ENCODE measurements at places on chromosomes 2 and 18.

GRCh38 chr2:213152065-213152794 is 818 bp upstream of the IKZF2 start:
- DNase-seq, result no peak

DNA sequence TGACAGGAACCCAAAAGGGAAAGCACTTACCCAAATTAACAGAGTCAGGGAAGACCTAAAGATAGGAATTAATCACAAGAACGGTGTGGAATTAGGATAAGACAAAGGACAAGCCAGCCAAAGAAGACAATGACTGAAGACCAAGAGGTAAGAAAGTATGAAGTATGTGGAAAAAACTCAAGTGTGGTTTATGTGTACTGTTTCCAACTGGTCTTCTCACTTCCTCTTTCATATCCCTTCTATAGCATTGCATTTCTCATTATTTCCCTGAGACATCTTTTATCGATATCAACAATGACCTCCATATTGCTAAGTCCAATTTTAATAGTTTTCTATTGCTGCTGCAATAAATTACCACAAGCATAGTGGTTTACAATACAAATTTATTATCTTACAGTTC is 313.5 kb upstream of the SLC39A10 start:
- DNase-seq, result no peak

GRCh38 chr2:149145314-149146295 is 107.1 kb downstream of the LYPD6B start:
- DNase-seq, result no peak

DNA sequence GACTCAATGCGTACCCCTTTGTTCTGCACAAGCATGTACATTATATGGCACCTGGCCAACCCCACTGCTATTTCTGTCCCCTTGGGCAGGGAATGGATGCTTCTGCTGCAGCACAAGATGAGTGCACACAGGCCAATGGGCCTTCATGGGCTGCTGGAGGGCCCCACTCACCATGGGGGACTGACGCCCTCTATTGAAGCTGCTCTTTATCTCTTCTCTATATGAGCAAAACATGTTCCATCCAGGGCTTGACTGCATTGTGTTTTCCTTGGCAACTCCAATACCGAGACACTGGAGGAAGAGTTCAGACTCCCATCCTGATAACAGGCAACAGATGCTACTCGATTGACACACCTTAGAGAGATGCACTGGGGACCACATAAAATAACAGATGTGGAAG is 251.6 kb upstream of the NCKAP5 start:
- no peak for DNase-seq

DNA sequence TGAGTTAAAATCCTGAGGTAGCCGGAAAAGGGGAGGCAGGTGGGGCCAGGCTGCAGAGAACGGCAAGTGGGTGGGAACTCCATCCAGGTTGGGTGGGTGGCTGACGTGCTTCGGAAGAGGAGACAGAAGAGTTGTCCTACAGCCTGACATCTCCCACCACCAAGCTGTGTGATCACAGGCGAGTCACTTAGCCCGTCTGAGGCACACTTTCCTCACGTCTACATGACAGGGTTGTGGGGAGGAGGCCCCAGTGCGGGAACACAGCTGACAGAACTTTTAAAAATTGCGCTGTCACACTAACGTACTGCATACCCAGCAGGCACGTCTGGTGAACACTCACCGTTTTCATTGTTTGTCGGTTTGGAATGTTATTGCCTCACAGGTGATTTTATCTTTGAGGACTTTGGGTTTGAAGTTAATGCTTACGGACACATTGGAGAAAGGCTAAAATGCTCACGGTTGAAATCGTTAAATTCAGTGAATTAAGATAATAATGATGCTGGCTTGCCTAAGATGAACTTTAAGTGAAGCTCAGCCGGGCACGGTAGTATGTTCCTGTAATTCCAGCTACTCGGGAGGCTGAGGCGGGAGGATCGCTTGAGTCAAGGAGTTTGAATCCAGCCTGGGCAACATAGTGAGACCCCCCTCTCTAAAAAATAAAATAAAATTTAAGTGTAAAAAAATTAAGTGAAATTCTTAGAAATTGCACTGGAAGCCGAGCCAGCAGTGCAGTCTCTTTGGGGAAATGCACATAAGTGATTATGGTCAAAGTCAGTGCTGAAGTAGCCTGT is 8.9 kb downstream of the EMILIN2 start:
- no peak for DNase-seq

- DNase-seq, result no peak
Observed at GRCh38 chr2:40329739-40330030, 122.2 kb downstream of the SLC8A1 start.

- DNase-seq, result no peak
Observed at GRCh38 chr2:172214252-172214651, 111.6 kb upstream of the DLX2 start.

DNA sequence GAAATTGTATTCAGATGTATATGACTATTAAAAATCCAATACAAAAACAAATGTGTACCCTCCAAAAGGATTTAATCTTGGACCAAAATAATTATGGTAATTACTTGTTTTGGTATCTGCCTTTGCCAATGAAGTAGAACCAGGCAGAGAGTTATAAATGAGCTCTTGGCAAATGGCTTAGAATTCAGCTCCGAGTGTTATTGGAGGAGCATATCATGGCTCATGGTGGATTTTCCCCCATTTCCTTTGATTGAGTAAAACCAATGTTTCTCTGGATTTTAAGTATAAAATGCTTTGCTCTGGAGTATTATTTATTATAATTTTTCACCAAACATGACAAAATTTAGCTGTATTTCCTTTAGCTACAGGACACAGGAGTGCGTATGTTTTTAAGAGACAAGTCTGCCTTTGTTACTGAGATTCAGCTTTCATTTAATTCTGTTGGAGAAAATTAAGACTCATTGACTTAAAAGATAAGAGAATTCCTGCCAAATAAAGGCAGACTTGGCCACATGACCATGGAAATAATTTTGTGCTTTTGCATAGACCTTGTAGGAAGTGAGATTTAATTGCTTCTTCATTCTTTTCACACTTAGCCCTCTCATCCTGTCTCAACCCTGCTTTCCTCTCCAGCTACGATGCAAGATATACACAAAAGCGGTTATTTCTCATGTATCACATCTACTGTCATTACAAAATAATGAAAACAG is 281.0 kb upstream of the SOX11 start:
- DNase-seq, result no peak

- no peak for DNase-seq
Observed at GRCh38 chr2:69742322-69742952, 503 bp downstream of the ANXA4 start.

DNA sequence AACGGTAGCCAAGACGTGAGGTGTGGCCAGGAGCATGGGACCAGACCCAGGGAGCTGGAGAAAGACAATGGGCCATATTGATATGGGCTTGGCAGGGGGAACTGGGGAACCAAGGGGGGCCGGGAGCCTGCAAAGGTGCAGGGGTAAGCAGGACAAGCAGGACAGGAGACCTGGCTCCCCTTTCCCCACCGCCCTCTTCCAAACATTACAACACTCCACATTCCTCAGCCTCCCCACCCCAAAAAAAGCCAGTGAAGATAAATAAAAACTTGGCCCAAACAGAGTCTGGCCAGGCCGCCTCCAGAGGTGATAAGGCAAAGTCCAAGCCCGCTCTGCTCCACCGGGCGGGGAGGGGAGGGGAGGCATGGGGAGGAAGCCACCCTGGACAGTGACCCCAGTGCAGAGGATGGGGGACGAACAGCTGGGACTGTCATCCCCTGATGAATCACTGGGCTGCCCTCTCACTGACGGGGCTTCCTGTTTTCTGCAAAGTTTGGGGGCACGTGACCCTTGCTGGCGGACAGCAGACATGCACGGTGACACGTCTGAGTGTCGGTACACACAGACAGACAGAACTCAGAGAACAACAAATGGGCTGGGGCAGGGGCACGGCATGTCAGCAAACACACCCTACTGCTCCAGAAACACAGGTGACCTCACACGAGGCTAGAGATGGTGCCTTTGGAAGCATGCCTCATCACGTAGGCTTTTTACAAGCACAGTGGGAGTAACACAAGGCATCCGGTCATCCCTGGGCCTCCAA is 100.2 kb downstream of the TNS1 start:
- no peak for DNase-seq

GRCh38 chr2:104976603-104977120 is 61.2 kb upstream of the MRPS9 start:
- DNase-seq, result no peak

DNA sequence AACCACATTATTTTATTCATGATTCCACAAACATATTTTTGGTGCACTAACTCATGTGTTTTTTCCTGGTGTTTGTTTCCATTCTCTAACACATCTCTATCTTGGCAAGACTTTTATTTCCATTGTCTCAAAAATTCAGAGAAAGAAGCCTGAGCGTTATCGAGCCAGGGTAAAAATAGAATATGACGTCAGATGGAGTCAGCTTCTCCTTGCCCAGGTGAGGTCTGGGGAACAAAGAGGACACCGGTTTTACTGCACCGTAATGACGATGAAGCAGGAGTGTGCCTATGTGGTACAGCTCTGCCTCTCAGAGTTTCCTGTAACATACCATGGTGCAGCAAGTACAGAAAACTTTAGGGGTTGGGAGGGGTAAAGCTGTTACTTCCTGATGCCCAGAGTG is 661.6 kb downstream of the PLCL1 start:
- DNase-seq, result no peak

DNA sequence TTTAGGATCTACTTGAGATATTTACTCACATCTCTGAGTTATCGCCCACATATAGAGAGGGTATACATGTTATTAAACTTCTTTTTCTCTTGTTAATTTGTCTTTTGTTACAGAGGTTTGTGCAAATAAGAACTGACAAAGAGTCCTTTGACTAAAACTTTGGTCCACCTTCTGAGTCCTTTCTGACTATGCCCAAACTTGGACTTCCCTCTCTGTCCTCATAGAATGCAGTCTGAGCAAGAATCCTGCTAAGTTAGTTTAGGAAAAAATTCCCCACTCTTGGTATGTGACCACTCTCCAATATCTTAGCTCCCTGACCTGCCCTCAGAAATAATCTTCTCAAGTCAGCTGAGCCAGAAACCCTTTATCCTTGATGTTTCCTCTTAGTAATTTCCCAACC is 257.5 kb upstream of the REG3G start:
- DNase-seq, result no peak

GRCh38 chr2:202317080-202317857 is 51.7 kb downstream of the NOP58 start:
- DNase-seq, result no peak

DNA sequence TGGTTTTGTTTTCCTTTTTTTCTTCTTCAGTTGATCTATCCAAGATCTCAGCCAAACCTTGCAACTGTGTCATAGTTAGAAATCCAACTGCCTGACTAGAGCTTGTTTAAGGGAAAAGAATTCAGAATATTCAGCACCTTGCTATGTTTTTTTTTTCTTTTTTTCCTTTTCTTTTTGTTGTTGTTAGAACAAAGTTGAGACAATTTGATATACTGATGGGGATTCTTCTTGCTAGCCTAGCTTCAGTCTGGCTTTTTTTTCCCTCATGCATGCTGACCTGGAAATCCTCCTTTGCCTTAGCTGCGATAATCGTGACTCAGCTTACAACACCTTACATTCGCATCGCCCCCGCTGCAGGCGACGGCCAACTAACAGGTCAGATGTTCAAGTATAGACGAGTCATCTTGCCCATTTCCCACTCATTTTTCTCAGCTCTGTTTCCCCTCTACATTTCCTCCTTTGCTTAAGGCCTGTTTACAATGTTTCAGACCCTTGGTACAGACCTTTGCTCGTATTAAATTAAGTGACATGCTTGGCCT is 487.2 kb upstream of the RAB12 start:
- no peak for DNase-seq

- DNase-seq, result no peak
Observed at GRCh38 chr2:229752970-229753729, 38.8 kb upstream of the DNER start.

- no peak for DNase-seq
Observed at GRCh38 chr2:218405746-218406208, 6.1 kb downstream of the CTDSP1 start.

- no peak for DNase-seq
Observed at GRCh38 chr2:105814291-105814940, 69.7 kb downstream of the NCK2 start.

- DNase-seq, result no peak
Observed at GRCh38 chr2:170770008-170770605, at the start of gene ERICH2. ERICH2 (plus strand) TSS chr2:170770378; CDS start chr2:170770682, 304 bp downstream.

GRCh38 chr18:21164548-21165095 is 53.0 kb upstream of the ROCK1 start:
- no peak for DNase-seq

- no peak for DNase-seq
Observed at GRCh38 chr18:31710826-31711225, 26.4 kb upstream of the B4GALT6 start.

GRCh38 chr2:130286983-130287655 is 55.6 kb upstream of the IMP4 start:
- DNase-seq, result no peak

- DNase-seq, result no peak
Observed at GRCh38 chr2:8469709-8470493, 212.0 kb upstream of the ID2 start.

- no peak for DNase-seq
Observed at GRCh38 chr2:175981551-175981950, 20.5 kb downstream of the LNPK start.

GRCh38 chr18:47458483-47458882 is 207.0 kb upstream of the SKOR2 start:
- no peak for DNase-seq

DNA sequence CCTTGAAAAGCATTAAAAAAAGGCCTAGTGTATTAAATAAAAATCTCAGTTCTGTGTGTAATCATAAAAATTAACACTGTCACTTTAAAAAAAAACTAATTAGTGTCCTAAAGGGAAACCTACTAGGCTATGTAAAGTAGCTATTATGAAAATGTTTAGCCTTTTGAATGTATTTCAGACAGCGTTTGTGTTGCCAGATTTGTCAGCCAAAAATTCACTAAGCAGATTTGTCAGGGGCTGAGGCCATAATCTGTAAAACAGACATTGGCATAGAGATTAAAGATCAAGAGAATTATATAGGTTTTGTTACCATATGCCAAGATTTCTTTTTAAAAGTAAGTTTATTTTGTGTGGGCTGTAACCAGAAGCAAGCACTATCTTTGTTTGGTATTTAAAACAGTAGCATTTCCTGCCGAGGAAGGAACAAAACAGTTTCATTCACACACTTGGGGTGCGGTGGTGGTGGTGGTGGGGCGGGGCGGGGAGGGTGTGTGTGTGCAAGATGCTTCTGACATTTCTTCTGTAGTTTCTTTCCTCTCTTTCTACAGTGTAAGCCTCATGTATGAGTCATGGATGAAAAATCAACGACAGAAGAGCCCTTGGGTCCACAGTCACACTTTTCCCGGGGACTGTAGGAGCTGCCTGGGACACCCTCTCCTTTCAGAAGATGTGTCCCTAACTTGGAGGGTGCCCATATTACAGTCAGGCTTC is 328.5 kb upstream of the FANCL start:
- DNase-seq, result no peak

DNA sequence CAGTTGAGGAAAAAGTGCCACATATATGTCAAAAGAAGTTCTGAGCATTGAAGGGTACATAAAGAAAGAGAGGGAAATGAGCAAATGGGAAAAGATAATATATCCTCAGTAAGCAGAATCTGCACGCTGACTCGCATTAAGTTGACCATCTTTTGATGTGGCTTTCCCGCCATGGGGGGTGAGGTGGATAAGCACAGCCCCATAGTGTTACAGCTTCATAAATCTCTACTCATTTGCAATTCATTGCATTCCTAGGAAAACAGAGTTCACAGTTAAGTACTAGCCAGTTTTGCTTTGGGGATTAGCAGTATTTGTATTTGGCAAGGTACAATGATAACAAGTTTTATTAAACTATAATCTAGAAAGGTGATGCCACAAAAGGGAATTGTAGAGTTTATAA is 814.2 kb downstream of the LRP1B start:
- no peak for DNase-seq

GRCh38 chr2:85468704-85469349 is 50.3 kb downstream of the SH2D6 start:
- no peak for DNase-seq

GRCh38 chr2:105114551-105114950 is 76.7 kb downstream of the MRPS9 start:
- DNase-seq, result no peak
